ENCODE measurements at places on chromosomes 2 and 18.

- no peak for DNase-seq
Observed at GRCh38 chr18:73461780-73462059, 593.9 kb upstream of the NETO1 start.

DNA sequence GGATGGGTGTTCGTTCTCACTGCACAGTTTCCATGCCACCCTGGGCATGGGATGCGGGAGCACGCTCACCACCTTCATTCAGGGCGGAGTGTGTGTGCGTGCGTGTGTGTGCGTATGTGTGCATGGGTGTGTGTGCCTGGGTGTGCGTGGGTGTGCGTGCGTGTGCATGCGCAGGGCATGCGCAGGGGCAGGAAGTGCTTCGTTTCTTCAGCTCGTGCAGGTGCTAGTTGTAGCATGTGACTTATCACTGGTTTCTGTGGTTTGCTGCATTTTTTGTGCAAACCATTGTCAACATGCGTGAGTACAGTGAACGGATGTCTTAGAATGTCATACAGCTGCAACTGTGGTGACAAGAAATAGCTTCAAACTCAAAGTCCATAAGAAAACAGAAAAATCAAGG is 179.5 kb downstream of the PTGR3 start:
- no peak for DNase-seq

DNA sequence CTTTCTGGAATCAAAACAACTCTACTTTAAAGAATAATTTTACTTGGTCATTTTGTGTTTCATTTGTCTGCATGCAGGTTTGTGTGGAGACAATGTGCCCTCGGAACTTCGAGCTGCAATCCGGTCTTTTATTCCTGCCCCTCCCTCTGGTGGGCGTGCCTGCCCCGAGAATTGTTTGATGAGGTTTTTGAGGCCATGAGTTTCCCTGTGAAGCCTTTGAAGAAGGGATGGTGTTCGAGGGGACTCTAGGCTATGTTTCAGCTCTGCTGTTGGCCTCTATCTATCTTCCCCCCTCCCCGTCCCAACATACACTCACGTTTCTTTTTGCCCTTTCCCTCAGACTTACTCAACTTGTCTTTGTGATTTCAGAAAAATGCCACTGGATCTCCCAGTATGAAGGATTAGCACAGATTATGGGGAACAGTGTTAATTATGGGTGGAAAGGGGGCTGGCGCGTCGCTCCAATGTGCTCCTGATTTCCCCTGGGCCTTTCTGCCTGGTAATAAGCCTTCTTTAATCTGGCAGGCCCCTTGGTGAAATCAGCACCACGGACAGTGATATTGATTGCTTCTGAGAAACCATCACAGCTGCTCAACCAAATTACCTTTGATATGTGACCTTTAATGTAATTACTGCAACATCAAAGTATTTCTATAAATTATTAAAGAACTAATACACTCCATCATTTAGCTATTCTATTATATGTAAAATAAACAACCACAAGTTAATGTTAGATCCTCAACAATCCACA is 82.2 kb downstream of the CELF4 start:
- no peak for DNase-seq

DNA sequence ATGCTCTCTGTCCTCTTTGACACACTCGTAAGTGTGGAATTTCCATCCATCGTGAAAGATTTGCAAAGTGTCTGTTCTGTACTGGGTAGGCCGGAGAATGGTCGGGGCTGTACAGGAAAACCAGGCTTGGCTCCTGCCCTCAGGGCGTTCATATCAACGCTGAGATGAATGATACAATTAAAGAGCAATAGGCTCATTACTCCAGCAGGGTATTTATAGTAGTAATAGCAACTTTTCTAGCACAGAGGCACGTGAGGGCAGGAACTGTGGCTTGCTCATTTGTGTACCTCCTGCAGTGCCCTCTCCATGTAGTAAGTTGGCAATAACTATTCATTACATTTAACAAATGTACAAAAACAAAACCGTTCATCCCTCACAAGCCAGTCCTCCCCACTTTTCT is 5.3 kb upstream of the NCK2 start:
- DNase-seq, result no peak

DNA sequence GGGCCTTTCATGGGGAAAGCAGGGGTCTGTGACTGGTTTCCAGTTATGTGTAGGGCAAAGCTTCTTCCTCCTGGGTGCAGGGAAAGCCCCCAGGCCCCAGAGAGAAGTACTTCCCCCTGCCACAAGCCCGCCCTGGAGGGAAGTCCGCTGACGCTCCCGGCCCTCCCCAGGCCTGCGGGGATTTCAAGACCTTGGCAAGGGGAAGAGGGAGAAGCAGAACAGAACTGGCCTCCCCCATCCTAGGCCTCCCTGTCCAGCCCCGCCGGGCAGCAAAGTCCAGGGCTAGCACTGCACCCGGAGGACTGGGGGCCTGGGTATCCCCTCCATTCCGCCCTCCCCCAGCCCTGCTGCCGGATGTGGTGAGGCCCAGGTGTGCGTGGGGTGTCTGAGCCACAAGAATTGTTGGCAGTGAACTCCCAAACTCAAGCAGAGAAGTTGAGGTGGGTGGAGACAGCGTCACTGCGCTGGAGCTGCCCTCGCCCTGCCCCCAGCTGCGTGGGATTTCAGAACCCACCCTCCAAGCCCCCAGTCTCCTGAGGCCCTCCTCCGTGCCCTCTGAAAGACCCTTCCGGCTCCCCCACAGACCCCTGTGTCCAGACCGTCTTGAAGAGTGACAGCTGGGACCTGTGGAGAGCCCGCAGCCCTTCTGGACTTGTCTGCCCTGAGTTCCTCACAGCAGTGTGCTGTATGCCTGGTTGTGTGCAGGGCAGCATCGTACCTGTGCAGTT is 1.1 kb upstream of the DUSP2 start:
- peak; percentile 81 for DNase-seq

- DNase-seq, result no peak
Observed at GRCh38 chr18:79309614-79310358, 85.9 kb upstream of the NFATC1 start.

- DNase-seq, result peak; percentile 16
Observed at GRCh38 chr2:113324684-113325160, 46.0 kb upstream of the PAX8 start.

GRCh38 chr2:172999641-173000386 is 75.8 kb upstream of the MAP3K20 start:
- DNase-seq, result no peak

DNA sequence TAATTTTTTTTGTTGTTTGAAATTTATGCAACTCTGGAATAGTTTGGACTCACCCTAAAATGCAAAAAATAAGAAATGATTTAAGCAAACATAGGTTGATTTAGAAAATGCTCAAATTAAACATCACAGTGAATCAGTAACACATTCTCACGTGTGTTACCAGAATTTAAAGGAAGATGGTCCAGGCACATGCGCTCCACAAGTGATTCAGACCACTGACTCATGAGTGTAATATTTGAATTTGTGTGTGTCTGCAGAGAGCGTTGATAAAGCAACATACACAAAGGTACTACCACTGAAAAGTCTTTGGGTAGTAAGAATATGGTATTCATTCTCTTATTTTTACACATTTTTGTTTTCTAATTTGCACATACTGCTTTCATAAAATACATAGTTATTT is 7.9 kb downstream of the SS18 start:
- DNase-seq, result no peak

DNA sequence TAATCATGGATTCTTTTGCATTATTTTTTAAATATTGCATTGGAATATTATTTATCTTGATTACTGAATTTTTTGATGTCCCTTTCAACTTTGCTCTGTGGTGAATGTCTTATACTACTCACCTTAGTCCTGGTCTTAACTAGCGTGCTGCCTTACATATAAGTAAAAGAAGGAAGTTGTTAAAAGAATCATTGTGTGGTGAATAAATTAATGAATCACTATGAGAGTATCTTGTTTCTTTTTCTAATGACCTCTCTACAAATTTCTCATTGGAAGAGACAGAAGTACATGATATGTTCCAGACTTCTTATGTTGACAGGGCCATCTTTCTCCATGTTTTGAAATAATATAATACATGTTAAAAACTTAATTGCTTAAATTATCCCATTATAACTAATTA is 432.6 kb upstream of the MMADHC start:
- DNase-seq, result no peak

DNA sequence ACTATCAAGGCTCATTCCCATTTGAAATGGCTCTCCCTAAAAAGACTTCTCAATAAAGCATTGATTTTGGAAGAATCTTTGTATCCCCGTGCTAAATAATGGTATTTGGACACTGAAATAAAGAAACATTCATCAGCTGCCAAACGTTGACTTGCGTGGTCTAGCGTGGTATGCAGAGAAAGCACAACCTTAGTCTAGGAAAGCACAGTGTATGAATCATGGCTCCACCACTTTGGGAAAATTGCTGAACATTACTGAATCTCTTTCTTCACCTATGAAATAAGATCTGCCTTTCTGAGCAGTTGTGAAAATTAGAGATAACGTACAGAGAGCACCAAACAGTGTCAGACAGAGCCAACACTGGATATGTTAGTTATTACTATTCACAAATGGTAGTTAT is 353.9 kb downstream of the SS18 start:
- DNase-seq, result no peak

DNA sequence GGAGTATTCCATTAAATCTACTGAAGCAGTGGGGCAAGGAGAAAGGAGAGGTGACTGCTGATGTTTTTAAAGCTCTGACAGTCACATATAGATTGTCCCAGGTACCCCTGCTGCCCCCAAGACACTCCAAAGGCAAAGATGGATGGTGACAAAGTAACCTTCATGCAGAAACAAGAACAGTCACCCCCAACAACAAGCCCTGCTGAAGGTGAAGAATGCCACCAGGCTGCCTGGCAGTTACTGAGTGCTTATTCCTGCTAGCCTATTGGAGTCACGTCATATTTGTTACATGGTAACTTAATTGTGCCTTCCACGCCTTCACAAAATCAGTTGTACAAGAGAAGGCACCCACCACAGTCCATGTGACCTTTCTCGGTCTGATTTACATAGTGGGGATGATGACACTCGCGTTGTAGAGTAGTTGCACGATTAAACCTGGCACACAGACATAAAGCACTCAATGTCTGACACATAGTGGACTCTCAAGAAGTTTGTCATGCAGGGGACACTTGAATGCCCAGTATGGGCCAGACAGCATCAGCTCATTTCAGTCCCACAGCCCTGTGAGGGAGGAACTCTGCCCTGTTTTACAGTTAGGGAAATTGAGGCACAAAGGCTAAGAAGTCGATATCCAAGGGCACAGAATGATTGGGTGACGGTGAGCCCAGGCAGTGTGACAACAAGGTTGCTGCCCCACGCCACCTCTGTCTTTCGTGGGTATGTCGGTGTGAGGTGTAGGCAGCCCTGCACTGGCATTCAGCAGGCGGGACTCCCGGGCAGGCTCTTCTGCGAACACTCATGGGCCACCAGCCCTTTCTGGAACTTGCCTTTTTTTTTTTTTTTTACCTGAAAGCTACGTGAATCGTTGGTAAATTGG is 62.7 kb downstream of the ZCCHC2 start:
- DNase-seq, result peak; percentile 18

DNA sequence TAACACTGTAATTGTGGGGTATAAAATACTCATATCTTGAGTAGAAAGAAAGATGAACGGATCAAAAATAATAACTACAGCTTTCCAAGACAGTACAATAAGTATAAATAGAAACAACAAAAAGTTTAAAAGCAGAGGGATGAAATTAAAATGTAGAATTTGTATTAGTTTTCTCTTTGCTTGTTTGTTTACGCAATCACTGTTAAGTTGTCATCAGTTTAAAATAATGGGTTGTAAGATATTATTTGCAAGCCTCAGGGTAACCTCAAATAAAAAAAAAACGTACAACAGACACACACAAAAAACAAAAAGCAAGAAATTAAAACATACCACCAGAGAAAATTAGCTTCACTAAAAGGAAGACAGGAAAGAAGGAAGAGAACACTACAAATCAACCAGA is 18.0 kb upstream of the ABCB11 start:
- DNase-seq, result no peak

GRCh38 chr2:229445501-229446211 is 174.6 kb upstream of the PID1 start:
- DNase-seq, result no peak

- no peak for DNase-seq
Observed at GRCh38 chr2:19748711-19749506, 152.9 kb downstream of the TTC32 start.

DNA sequence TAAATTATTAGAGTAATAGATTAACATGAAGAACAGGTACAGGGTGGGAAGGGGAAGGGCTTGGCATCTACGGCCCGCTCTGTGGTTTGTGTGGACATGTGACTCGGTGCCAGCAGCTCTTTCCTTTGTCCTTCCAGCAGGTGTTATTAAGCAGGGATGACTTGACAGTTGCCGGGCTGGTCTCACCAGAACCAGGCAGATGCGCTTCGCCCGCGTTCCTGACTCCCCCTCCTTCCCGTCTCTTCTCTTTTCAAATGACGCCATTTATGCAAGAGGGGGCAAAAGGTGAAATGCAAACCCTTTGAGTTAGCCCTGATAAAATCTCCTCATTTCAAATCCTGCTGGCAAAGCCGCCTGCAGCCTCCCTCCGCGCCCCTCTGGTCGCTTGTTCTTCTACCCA is 38.9 kb upstream of the MGAT4A start:
- DNase-seq, result no peak

- no peak for DNase-seq
Observed at GRCh38 chr2:123993728-123994323, 31.3 kb upstream of the CNTNAP5 start.

DNA sequence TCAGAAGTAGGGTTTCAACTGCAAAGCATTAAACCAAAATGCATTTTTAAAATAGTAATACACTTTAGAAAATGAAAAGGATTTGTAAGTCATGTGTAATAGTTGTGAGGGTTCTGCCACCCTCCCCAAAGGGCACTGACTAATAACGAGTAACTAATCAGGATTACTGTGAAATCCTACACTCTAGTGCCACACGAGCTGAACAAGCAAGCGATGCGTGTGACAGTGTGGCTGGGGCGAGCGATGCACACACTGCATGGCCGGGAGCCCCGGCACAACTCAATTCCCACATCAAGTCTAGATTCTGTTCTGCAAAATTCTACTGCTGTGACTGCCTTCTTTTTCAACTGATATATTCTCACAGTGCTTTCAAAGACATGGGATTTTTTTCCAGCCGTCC is 156.4 kb downstream of the SEPTIN10 start:
- no peak for DNase-seq

GRCh38 chr2:39512941-39513340 is 75.9 kb upstream of the MAP4K3 start:
- DNase-seq, result no peak

DNA sequence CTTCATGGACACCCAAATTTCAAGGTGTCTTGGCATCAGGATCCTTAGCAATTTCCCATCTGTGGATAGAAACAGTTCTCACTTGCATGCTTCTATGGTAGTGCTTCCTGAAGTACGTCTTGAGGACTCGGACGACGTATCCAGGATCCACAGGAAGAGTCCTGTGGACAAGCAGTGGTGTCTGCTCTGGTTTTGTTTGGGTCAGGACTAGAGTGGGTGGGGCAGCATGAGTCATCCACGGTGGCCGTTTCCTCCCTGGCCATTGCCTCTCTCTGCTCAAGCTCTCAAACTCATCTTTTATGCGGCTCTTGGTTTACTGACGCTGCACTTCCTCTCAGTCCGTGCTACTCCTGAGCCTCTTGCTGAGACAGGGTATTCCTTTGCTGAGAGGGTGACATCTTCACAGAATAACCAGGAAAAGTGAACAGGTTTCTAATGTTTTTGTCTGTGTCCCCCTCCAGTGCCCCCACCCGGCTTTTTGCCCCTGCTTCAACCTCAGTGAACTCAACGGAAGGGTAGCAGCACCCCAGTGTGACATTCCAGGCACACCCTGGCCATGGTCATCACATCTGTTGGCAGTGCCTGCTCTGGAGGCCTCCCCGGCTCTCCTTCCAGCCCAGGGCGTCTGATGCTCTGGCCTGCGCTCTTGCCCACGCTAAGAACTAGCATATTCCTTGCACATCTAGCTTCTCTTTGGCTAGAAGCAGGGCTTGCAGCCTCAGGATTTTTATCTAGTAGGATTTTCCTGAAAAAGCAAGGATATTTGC is 62.2 kb downstream of the ARMC9 start:
- DNase-seq, result no peak

Data from activated T-helper 2 cell treated with anti-CD3 and anti-CD28 coated beads, Interferon-gamma antibody, Interleukin-2, Interleukin-4, amounts not matched to agents 10 μg/mL and 5 μg/mL and 100 μg/mL, durations not matched to agents 14 hours and 24 hours and 36 hours (primary cell).